ENCODE measurements at places on chromosomes 16 and 17. TPM values are rescaled to one million over a fixed set of nuclear protein-coding genes. Genes with fewer than 3 reads are reported as not detected.

GRCh38 chr17:17910060-17910459, 62.1 kb downstream of the TOM1L2 start:
- peak; percentile 35 for DNase-seq

DNA sequence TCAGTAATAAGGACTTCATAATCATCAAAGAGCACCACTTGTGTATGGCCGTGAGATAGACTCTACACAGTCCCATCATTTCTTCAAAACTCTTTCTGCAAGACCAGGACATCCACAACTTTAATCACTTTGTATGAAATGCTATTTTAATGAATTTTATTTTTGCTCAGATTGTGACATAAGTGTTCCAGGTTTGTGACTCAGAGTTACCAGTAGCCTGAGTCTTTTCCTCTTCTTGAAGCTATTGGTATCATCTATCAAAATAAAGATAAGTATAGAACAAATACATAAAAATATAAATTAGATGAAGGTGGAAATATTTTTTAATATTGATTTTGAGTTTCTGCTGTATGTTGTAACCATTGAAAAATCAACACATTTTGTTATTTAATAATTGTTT, 16.6 kb upstream of the VWA3A start:
- no peak for DNase-seq

DNA sequence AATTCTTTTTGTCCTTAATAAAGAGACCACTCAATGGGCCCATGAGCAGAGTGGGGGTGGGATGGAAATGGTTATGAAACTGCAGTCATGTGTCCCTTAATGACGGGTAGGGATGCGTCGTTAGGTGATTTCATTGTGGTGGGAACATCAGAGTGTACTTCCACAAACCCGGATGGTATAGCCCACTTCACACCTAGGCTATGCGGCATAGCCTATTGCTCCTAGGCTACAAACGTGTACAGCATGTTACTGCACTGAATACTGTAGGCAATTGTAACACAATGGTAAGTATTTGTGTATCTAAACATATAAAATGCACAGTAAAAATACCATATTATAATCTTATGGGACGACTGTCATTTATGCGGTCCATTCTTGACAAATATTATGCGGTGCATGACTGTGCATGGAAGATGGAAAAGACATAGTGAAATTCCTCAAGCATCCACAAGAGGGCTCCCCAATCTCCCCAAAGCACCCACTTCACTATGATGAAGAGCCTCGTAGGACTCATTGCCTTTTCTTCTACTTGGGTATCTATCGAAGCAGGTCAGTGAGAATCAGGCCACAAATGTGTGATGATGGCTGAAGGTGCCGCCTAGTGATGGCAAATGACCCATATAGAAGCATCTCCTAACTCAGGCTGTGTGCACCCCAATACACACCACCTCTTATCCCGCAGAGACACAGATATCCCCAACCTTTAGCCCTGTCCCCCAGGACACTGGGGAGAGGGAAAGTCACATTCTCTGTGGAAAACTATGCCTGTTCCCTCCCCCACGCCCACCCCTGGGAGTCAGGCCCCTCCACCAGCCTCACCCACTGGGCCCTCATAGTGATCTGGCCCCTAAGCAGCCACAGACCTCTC, 43.5 kb downstream of the TBX21 start:
- peak; percentile 70 for DNase-seq

- DNase-seq, result no peak
These were observed 1.9 kb downstream of the KRTAP4-11 start for GRCh38 chr17:41116297-41116696.

- DNase-seq, result no peak
These were observed 30.5 kb upstream of the CRYBA1 start for GRCh38 chr17:29216181-29216580.

DNA sequence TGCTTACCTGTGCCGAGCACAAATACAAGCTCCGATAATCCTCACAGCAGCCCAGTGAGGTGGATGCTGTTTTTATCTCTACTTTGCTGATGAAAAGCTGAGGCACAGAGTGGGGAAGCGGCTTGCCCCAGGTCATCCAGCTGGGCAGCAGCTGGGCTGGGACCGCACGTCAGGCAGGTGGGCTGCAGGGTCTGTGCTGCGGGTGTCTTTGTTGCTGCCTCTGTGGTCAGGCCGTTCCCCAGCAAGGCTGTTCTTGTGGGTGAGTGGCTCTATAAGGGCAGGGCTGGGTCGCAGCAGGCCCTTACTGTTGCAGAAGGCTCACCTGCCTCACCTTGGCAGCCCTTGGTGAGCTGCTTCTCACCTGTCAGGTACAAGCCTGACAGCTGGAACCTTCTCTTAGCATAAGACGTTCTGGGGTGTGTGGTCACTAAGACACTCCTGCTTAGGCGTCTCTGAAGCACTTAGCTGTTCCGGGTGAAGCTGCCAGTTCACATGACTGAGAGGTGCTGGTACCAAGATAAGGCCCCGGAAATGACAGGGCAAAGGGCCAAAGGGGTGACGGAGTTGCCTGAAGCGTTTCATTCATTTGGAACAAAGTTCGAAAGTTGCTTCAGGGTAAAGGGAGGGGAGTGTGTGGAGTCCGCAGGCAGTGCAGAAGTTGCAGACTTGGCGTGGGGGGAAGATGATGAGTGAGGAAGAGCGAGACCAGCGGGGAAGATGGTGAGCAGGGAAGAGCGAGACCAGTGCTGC, 17.4 kb downstream of the IRF8 start:
- no peak for DNase-seq

DNA sequence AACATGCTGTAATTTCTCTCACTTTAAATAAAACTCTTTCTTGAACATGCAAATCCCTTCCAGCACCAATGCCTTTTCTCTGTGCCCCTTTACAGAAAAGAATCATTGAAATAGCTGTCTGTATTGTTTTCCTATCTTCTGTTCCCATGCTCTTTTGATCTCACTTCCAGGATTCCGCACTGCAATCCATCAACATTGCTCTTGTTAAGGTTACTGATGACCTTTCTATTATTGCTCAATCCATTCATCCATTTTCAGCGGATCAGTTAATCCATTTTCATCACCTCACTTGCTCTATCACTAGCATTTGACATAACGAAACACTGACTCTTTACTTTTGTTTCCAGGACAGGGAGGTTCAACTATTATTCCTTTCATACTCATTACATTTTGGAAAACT, 130.5 kb downstream of the ABCA8 start:
- DNase-seq, result no peak

- peak; percentile 2 for DNase-seq
These were observed 1.7 kb upstream of the MYL4 start for GRCh38 chr17:47207143-47208067.

DNA sequence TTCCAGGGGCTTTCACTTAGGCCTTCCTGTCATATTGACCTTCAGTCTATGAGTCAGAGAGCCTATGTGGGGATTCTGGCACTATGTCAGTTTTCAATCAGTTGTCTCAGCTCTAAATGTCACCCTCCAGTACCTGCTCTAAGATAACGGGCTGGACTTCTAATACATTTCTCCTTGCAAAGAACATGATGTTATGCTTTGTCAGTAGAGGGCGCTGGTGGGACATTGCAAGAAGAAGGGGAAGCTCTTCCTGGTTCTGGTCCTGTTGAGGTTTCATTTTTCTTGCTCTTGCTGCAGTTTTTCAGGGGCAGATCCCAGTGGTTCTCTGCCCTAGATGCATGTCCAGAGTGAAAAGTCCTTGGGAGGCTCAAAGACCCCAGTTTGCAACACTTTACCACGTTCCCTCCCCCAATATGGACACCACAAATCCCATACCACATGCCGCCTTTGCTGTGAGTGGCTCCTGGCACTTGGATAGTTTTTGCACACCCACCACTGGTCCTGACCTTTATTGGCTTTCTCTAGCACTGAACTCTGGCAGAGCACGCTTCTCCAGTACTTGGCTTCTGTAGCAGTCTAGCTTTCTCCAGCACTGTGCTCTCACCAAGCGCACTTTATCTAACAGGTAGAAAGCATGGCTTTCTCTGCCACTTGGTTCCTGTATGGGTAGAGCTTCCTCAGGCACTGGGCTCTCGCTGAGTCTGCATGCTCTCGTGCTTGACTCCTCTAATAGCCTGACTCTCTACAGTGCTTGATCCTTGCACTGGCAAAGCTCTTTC, 49.0 kb downstream of the BCL7C start:
- peak; percentile 90 for DNase-seq

GRCh38 chr17:46072998-46073397, 73.9 kb downstream of the STH start:
- DNase-seq, result no peak

GRCh38 chr17:81572563-81573168, 20.5 kb upstream of the FAAP100 start:
- no peak for DNase-seq

- no peak for DNase-seq
These were observed 229.5 kb downstream of the PRKCA start for GRCh38 chr17:66531851-66532295.

DNA sequence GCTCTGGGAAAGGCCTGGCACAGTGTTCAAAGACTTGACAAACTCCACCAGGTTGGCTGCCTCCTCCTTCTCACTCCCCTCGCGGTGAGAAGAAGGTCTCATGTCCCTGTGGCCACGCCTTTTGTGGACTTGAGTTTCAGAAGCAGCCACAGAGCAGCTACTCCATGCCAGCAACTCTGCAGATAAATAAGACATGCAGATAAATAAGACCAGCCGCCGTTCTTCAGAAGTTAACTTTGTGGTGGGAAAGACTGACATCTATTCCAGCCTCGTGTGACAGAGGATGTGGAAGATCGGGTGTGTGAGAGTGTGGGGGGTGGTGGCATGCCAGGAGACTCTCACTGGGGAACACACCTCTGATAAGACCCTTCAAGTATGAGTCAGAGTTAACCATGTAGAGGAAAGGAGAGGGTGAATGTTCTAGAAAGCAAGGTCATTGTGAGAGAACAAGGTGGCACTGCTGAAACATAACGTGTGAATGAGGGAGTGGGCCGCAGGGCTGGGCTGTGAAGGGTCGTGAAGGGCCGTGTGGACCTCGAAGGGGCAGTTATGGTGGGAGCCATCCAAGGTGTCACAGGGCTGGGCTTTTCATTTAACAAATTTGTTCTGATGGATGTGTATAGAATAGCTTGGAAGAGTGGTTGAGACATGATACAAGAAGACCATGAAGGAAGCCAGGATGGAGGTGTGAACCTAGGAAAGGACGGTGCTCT, 830 bp downstream of the SPACA3 start:
- DNase-seq, result no peak

Gene FAM20A
- total RNA-seq, result 80.8 TPM

Gene GJD3
- not detected for total RNA-seq

Gene TBC1D26
- 5.3 TPM for total RNA-seq

Gene CD300C
- total RNA-seq, result not detected

Measured in endodermal cell (in vitro differentiated cells).